ENCODE measurements at places on chromosomes 5 and 9.
A peak's percentile ranks its signal among the peaks of the same experiment; 100 is the strongest.

- no peak for DNase-seq
These were observed 27.5 kb upstream of the TNPO1 start for GRCh38 chr5:72788866-72789505.

- DNase-seq = no peak
These were observed 67.4 kb downstream of the VCAN start for GRCh38 chr5:83538786-83539462.

- no peak for DNase-seq
These were observed 30.7 kb downstream of the CFAP77 start for GRCh38 chr9:132440735-132441134.

DNA sequence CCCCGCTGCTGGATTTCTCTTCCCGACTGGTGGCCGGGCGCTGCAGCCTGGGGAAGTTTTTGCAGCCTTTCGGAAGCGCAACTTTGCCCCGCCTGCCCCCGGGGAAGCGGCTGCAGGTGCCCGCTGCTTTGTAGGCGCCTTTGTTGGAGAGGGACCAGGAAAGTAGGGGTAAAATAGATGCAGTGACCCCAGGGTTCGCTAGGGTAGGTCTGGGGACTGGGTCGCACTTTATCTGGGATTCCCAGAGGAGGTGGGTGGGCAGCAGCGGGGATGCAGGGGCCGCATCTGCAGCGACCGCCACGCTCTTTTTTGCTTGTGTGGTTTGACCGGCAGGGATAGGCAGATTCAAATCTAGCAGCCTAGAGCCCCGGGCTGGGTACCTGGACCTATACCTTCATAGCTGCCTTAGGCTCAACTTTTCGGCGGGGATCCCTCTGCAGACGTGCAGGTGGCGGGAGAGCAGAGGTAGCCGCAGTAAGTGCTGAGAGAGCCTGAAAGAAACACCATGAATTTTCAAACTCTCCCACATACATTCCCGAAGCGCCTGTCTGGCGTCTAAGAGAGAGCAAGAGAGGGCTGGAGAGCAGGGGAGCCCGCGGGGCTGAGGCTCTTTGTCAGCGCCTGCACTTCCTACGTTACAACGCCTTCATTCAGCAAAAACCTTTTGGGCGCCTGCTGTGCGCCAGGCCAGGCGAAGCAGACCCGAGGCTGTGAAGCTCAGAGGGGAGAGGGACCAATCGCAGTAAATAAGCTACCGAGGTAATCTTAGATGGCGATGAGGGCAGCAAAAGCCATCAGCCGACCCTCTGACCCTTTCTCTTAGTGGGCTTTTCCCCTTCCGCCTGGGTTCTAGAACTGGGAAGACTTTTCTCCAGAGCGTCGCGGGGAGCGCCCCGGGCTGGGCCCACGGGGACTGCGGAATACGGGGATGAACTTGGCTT is 642 bp downstream of the SV2C start:
- no peak for DNase-seq

DNA sequence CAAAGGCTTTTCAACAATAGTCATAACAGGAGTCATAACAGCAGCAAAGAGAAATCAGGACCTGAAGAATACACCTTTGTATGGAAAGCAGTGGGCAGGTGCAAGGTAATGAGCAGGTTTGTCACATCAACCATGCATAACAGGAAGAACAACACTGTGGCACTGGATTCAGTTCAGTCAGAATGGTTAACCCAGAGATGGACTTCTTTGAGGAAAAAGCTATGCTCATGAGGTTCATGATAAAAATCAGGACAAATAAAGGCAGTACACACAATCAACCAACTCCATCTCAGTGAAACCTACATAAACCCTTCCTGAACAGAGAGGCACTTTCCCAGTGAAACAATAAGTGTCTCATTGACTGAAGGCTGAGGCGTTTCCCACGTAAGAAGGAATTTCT is 27.0 kb downstream of the ABITRAM start:
- DNase-seq = no peak

- no peak for DNase-seq
These were observed 166.1 kb downstream of the RNF180 start for GRCh38 chr5:64331597-64332277.

DNA sequence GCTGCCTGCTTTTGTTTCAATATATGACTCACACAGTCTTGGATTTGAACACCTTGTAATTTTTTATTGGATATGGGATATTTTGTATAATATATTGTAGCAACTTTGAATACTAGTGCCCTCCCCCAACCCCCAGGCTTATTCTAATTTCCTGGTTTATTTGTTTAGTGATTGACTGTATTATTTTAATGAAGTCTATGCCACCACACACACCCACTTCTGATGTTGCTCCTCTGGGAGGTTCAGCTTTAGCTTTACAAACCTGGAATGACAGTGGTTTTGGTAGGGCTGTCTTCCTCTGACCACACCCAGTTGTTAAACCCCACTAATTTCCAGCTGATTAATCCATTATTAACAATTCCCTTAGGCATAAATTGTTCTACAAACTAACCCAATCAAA is 206.1 kb upstream of the NFIL3 start:
- DNase-seq = no peak

DNA sequence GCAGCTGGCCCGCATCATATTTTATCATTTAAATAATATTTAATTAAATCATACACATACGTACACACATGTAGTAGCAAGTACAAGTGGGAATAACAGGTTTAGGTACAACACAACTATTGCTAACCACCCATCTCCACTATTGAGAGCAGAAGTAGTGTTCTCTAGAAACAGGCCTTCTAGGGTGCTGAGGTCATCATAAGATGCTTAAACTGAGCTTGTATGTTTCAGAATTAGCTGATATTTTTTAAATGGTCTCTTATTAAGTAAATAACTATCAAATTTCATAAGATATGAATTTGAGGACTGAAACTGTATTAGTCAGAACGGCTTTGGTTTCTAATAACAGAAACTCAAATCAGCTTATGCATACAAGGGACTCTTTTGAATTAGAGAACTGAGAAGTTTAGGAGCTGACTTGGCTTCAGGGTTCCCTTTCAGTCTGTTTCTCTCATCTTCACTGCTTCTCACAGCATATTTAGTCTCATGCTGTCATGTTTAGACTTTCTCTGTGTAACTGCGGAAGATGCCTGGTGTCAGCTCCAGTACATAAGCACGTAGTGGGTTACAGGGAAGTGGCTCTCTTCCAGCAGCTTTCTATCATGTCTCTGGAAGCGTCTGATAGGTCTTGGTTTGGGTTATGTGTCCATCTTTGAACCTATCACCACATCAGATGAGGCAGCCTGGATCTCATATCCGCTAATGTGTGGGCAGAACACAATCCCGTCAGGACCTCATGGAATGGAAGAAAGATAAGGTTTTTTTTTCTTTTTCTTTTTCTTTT is 25.0 kb upstream of the OCLN start:
- DNase-seq = no peak

GRCh38 chr5:164203581-164204225 is 698.3 kb downstream of the MAT2B start:
- DNase-seq = no peak

DNA sequence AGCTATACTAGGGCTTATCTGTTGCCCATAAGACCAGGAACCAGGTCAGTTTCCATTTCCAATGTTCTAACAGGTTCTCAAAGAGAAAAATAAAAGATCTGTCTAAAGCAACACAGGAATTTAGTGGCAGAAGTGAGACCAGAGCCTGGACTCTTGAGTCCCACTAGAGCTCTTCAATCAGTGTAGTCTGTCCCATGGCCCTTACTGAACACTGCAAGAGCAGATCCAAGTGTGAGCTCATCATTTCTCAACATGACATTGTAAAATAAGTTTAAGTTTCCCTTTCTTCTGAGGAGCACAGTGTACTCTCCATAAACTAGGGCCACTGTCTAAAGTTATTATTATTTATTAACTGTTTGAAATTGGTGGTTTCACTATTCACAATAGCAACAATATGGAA is 8.6 kb upstream of the PAPPA start:
- DNase-seq = no peak

- DNase-seq = no peak
These were observed 59.2 kb downstream of the MED10 start for GRCh38 chr5:6319116-6319515.

GRCh38 chr5:172897481-172898217 is 61.6 kb upstream of the RPL26L1 start:
- peak; percentile 81 for DNase-seq

GRCh38 chr9:75146229-75146628 is 57.9 kb downstream of the OSTF1 start:
- DNase-seq = no peak

GRCh38 chr9:121268598-121268850 is 562 bp downstream of the GSN start:
- no peak for DNase-seq

DNA sequence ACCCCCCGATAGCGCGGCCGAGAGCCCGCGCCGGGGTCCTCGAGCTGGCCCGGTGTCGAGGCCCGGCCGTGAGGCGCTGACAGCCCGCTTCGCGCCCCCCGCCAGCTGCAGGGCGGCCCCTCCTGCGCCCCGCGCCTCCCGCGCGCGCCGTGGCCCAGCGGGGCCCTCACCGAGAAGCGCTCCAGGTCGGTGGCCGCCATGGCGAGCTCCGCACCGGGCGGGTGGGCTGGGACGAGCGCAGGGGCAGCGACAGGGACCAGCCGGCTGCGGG is 166 bp downstream of the SEPTIN8 start:
- DNase-seq = no peak

DNA sequence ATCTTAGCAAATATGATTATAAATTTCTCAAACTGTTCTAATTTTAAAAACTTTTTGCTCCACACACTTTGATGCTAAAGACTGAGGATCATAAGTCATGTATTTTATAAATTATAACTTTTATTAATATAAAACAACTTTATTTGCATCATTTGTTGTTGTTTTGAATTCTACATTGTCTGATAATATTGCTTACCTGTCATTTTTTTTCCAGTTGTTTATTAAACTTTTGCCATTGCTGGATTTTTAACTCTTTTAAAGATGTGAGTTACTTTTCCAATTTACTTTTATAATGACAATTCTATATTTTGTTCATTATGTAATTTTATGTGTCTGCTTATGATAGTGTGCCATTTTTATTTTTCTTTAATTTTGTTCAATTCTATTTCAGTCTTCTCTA is 2071.2 kb upstream of the C9orf72 start:
- no peak for DNase-seq

GRCh38 chr9:89065921-89066320 is 74.7 kb downstream of the S1PR3 start:
- no peak for DNase-seq

GRCh38 chr5:8600843-8601242 is 731.9 kb downstream of the MTRR start:
- DNase-seq = no peak

DNA sequence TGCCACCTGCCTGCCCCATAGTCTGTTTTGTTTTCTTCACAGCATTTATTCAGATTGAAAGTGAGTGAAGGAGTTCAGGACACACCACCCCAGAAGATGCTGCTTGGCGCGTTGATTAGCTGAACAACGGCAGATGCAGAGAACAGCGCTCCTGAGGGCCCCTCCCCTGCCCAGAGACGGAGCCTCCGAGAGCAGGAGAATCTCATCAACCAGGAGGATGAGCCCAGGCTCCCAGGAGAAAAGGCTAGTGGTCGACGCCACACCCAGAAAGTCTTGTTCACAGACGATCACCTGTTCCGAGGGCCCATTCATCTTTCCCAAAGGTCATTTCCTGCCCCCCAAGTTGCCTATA is 180.4 kb upstream of the PPP1R26 start:
- DNase-seq = no peak

GRCh38 chr9:35396560-35397215 is 93.2 kb upstream of the RUSC2 start:
- DNase-seq = no peak

DNA sequence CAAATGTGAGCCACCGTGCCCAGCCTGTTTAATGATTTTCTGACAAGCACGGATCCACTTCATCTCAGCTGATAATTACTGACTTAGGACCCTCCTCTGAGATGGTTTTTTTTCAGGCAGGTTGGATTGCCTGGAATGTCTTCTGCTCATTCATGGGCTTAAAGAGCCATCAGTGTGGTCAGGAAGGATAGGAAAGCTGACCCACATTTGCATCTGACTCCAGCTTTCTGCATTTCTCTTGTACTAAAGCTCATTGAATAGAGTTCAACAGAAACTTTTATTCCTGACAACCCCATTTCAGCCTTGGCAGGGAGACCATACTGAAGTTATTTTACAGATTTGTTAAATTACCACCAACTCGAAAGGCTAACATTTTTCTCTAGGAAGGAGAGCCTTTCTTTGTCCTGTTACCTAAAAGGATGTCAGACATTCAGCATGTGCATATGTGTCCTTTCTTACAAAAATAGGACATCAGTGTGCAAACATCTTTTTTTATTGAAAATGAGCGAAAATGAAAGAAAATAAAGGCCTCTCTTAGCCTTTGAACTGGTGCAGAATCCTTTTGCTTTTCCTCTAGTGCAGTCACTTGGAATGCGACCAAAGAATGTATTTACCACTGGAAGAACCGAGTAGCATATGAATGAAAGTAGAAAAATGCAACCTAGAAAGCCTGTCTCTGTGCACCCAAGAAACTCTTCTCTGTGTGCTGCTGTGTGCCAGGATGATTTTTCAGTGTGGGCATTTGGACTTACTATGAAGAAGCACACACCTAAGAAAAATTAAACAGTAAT is 26.6 kb downstream of the ADCY2 start:
- DNase-seq = no peak

DNA sequence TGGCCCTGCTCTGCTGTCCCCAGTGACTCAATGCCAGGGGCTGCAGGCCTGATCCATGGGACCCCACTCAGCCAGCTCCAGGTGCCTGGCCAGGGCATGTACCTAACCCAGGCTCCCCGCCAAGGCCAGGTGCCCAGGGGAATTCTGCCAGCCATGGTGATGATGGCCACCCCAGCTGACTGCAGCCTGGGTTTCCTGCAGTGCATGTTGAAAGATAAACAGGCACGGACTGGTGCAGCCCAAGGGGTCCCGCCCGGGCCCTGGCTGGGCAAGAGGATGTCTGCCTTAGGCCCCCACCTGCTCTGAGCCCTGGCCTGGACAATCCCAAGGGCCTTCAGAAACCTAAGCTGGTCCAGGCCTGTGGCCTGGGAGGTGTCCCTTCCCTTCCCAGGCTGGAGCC is 1.2 kb downstream of the ABCA2 start:
- DNase-seq = no peak

GRCh38 chr9:109789971-109790370 is 10.0 kb downstream of the PALM2AKAP2 start:
- no peak for DNase-seq

Data from amniotic stem cell (primary cell).